ENCODE measurements at places on chromosomes 4 and X. TPM values are rescaled to one million over a fixed set of nuclear protein-coding genes. Genes with fewer than 3 reads are reported as not detected.

Gene BDH2
- 40.2 TPM for total RNA-seq

Gene CLCN4
- 6.9 TPM for total RNA-seq

DNA sequence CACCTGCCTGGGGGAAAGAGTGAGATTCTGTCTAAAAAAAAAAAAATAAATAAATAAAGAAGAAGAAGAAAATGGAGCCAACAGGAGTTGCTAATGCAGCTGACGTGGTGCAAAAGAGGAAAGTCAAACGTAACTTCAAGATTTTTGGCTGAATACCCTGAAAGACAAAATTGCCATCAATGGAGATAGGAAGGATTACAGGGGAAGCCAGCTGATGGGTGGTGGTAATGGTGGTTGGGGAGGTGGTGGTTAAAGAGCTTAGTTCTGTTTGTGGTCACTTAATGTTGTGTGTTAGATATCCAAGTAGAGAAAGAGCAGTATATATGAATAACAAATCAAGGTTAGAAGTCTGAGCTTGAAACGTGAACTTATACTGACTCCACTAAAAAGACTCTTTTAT, 225.4 kb downstream of the ARHGAP24 start:
- no peak for DNase-seq

Gene PGRMC1
- 133 TPM for total RNA-seq

GRCh38 chrX:39439906-39440798, 638.9 kb downstream of the MID1IP1 start:
- DNase-seq, result no peak

Gene PDGFC
- 3.9 TPM for total RNA-seq

GRCh38 chr4:18999595-18999994, 978.0 kb upstream of the LCORL start:
- DNase-seq, result no peak

Gene LONRF3
- total RNA-seq, result 0.33 TPM

DNA sequence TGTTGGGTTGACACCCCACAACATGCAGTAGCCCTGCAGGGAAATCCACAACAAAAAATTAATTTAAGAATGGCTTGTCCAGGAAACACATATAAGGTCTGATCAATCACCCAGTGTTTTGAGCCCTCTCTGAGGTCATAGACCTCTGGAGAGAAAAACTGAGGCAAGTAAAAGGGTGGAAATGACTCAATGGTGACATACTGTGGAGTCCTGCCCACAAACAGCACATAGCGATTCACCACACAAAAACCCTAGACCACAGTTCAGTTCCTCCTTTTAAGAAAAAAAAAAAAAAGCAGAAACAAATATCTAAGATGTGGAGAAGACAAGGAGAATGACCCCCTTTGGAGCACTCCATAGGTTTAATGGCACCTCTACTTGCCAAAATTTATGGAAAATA, 2691.0 kb downstream of the PCDH7 start:
- no peak for DNase-seq

GRCh38 chr4:7382634-7383014, 52.1 kb downstream of the PSAPL1 start:
- DNase-seq, result no peak

Gene CXCL11
- total RNA-seq, result not detected

Gene RS1
- not detected for total RNA-seq

Gene MTMR8
- 5.9 TPM for total RNA-seq

GRCh38 chr4:174396599-174397110, 112.9 kb downstream of the CEP44 start:
- DNase-seq, result no peak

DNA sequence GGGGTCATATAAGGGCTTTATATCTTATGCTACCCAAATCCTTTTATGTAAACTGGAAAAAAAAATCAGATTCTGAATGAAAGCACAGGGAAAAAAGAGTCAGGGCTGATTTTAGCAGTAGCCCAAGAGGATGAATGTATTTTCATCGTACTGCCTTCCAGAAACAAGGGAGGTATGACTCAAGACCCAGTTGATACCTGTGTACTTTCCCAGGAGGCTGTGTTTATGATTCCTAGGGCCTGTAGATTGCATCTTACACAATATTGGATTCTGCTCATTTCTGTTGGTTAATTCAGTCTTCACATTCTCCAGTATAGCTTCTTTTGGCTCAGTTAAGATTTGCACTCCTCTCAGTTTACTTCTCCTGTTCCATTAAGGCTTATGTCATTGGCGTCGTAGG, 127.9 kb upstream of the LIMCH1 start:
- DNase-seq, result no peak

DNA sequence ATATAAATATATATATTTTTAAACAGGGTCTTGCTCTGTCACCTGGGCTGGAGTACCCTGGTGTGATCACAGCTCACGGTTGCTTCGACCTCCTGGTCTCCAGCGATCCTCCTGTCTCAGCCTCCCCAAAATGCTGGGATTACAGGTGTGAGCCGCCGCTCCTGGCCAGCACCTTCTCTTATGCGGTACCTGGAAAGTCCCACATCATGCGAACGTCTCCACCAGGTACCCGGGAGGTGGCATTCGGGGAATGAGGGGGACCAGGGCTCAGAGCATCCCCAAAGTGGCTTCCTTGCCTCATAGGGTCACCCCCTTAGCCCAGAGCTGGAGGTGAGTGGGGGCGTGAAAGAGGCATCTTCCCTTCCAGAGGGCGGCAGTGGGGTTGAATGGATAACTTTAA, 84.0 kb upstream of the PPP2R3B start:
- DNase-seq, result no peak

Gene PAGE4
- not detected for total RNA-seq

- DNase-seq, result no peak
These were observed 12.7 kb downstream of the GUCY1A1 start for GRCh38 chr4:155679343-155679742.

DNA sequence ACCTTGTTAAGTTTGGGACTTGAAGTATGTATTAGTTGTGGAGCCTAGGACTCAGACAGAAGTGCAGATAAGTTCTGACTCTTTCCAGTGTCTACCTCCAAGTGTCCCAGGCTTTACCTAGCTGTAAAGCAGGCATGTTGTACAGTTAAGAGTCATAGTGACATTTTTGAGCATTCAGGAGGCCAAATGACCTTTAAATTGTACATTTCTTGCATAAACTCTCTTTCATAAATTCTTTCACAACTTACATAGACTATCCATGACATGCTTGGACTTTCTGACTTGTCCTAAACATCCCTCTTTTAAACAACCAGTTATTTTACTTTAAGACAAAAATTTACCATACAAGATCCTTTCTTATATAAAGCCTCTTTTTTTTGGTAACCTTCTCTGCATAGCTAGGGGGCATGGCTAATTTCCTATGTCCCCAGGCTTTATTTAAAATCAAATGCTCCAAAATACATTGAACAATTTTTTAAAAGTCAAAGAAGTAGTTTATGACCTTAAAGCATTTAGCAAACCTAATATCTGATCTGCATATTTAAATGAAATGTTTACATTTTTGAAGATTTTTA, 40.1 kb upstream of the UGT8 start:
- no peak for DNase-seq

DNA sequence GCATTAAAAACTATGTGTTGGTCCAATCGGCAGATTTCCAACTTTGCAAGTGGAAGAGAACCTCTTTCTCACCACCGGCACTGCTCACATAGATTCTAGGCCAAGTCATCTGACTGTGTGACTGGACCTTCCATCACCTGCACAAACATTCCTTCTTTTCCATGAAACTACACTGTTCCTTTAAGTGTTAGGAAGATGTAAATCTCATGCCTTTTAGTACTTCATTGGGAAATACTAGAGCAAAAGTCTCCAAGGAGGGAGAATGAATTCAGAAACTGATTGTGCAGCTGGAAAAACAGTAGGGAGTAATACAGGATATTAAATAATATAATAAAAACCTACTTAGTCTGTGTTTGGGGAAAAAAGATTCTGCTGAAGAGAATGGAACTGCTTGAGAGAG, 238.2 kb downstream of the GPC3 start:
- DNase-seq, result no peak

Gene WDR17
- 2.0 TPM for total RNA-seq

- no peak for DNase-seq
These were observed 21.7 kb downstream of the ADGRG2 start for GRCh38 chrX:19100586-19100985.

DNA sequence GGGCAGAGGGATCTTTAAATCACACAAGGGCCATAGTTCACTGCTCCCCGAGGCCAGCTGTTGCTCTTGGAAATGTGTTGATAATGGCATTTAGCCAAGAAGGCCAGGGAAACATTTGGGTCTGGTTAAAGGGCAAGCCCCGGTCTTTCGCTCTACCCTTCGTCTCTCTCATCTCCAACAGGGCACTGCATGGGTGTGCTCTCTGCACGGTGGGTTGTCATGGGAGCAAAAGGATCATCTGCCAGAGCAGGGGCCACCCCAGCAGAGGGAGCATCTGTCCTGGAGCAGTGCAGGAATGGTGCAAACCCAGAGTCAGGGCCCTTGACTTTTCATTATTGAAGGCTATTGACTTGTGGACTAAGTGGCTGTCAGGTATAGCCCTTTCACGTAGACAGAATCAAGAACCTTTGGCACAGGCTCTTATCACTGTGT, 22.7 kb upstream of the PGRMC2 start:
- DNase-seq, result peak; percentile 58

Gene ENPEP
- 0.83 TPM for total RNA-seq

DNA sequence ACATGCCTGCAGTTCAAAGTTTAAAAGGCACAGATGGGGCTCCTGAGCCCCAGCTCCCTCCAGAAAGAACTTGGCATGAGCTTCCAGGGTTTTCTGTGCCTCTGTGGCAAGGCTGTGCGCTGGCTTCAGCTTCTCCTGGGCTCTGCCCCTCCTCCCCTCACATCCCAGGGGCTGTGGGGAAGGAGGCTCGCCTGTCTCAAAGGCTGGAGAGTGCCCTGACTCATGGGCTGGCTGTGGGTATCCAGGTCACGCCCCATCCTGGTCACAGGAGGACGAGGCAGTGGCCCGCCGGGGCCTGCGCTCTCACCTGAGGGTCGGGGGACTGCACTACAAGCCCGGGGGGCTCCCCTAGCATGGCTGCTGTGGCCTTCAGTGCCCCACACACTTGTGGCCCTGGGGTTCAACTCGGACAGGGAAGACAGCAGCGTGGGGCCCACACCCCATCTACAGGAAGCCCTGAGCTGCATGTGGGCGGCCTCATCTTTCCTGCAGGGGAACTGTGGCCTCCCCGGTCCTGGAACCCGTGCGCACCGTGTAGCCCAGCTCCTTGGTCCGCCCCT, 17.9 kb downstream of the LRPAP1 start:
- DNase-seq, result no peak

Gene SATL1
- 0.31 TPM for total RNA-seq

Gene EREG
- total RNA-seq, result not detected

Gene HS6ST2
- 4.8 TPM for total RNA-seq

Gene MXRA5
- 0.99 TPM for total RNA-seq

Gene DCAF8L2
- not detected for total RNA-seq
